Mesothelial cell of epicardium (in vitro differentiated cells): ENCODE measurements at places on chromosomes 13 and 19.

DNA sequence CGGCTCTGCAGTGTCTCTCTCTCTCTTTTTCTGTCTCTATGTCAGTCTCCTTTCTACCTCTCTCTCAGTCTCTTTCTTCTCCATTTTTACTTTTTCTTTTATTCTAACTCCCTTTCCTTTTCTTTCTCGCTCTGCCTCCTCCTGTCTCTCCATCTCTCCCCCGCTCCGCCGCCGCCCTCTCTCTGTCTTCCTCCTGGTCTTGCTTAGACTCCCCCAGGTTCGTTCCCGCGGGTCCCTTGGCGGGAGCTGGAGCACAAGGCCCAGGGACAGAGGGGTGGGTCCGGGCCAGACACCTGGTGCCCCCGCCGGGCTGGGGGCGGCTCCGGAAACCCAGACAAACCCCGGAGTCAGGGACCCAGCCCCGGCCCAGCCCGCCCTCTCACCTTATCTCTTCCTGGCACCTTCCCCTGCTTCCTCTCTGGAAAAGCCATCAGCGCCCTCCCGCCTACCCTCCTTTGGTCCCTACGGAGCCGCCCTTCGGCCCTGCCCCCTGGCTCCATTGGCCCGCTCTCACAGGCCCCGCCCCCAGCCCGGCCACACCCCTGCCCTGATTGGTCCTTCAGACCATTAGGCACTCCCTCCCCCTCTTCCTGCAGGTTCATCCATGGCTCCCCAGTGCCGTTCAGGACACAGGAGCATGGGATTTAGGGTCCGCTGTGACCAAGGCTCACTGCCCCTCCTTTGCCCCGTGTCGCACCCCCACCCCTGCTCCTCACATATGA lies 15.4 kb upstream of the NOP53 start:
- H3K36me3 ChIP-seq: peaks cover 22% of the 10 kb centered on the region
- no peaks in the 10 kb centered on the region for H3K27me3 ChIP-seq
- H3K27ac ChIP-seq: peak overlapping the region; percentile 94

DNA sequence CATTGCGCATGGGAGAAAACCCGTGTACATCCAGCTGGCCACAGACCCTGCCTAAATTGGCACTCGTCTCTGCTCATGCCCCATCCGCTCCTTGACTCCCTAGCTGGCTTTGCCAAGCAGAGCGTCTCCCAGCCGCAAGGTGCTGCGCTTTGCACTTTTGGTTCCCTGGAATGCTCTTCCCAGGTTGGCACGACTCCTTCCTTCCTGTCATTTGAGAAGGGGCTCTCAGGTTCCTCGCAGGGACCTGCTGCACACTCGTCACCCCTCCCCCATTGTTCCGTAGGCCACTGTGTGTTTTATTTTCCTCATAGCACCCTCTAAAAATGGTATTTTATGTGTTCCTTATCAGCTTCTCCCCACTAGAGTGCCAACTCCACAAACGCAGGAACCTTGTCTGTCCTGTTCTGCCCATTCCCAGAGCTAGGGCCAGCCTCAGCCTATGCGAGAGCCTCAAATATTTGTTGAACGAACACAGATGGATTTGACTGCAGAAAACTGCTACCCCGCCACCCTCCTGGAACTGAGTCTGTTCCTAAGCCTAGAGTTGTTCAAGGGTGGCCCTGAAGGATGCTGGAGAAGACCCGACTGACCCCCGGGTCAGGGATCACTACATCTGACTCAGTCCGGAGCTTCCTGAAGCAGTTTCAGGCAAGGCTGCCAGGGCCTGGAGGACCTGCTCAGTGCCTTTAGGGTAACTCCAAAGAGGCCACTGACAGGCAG lies 8.4 kb upstream of the CEBPA start:
- peaks cover 5% of the 10 kb centered on the region for H3K27me3 ChIP-seq
- DNase-seq: no peak
- H3K4me1 ChIP-seq: peaks cover 5% of the 10 kb centered on the region
- no peak overlapping the region for H3K4me3 ChIP-seq
- peak overlapping the region; percentile 23 for H3K27ac ChIP-seq

GRCh38 chr13:90403330-90404082 lies 944.0 kb upstream of the MIR17HG start:
- H3K27ac ChIP-seq: no peak overlapping the region
- H3K27me3 ChIP-seq: no peaks in the 10 kb centered on the region
- no peak overlapping the region for H3K4me3 ChIP-seq
- no peaks in the 10 kb centered on the region for H3K36me3 ChIP-seq

DNA sequence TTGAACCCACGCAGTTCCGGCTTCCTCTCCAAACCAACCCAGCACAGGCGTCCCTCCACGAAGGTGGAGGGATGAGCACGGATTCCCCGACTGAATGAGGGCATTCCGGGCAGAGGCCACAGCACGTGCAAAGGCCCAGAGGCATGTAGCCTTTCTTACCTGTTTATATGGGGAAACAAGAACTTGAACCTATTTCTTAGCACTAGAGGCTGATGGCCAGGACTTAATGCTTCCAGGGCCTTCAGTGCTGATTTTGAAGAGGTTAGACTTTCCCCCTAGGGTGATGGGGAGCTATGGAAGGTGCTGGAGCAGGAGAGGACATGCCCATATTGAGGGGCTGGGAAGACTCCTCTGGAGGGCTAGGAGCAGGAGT lies 2.0 kb downstream of the MAST3 start:
- H3K27me3 ChIP-seq: peaks cover 44% of the 10 kb centered on the region
- no peak overlapping the region for H3K27ac ChIP-seq
- H3K4me3 ChIP-seq: no peak overlapping the region
- DNase-seq: no peak
- peaks cover 7% of the 10 kb centered on the region for H3K4me1 ChIP-seq
- no peaks in the 10 kb centered on the region for H3K36me3 ChIP-seq

GRCh38 chr13:32845952-32846950 lies 170.0 kb upstream of the KL start:
- DNase-seq: no peak
- no peak overlapping the region for H3K4me3 ChIP-seq
- no peaks in the 10 kb centered on the region for H3K27me3 ChIP-seq
- H3K27ac ChIP-seq: peak overlapping the region; percentile 30

GRCh38 chr13:30376426-30377311 lies 45.6 kb upstream of the UBE2L5 start:
- H3K4me1 ChIP-seq: peaks cover 5% of the 10 kb centered on the region
- no peaks in the 10 kb centered on the region for H3K27me3 ChIP-seq
- DNase-seq: no peak
- H3K4me3 ChIP-seq: no peak overlapping the region

DNA sequence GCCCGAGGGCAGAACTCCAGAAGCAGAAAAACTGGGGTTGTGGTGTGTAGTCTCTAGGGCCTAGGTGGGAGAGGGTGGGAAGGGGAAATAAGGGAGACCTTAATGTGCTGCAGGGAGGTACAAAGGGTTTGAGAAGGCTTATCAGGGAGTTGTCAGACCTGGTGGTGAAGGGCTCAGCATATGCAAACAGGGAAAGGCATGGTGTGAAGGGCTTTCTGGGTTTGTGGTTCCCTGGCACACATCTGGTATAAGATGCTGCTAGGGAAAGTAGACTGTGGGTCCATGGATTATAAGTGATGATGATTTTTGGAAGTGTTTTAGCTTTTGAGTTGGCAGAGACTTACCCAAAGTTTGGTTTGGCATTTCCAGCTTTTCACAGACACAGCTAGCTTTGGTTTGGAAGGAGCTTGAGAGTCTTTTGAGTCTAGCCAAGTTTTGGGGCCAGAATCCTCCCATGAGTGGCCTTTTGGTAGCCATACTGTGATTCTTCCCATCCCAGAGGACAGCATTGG lies 2.2 kb downstream of the TRIM28 start:
- peaks cover 12% of the 10 kb centered on the region for H3K36me3 ChIP-seq
- H3K4me1 ChIP-seq: peaks cover 20% of the 10 kb centered on the region
- H3K27me3 ChIP-seq: peaks cover 20% of the 10 kb centered on the region
- H3K4me3 ChIP-seq: peak overlapping the region; percentile 97
- no peak for DNase-seq

DNA sequence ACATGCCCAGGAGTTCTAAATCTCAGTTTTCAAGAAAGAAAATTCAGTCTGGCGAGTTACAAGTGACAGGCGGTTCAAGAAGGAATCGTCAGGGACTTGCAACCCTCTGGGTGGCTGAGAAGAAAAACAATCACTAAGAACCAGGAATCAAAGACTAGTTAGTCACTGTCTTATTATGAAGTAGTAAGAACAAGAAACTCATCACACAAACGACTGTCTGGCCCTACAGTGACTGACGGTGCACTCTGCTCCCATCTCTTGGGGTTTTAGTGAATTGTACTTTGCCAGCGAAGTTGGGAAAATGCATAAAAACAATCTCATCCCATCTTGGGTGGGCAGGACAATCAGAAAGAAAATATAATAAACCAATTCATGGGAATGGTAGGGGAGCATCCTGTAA lies 63.7 kb upstream of the SACS start:
- no peaks in the 10 kb centered on the region for H3K27me3 ChIP-seq
- H3K4me3 ChIP-seq: no peak overlapping the region
- no peaks in the 10 kb centered on the region for H3K36me3 ChIP-seq
- no peak for DNase-seq
- H3K4me1 ChIP-seq: peaks cover 44% of the 10 kb centered on the region

GRCh38 chr13:66551128-66551527 lies 679.0 kb downstream of the PCDH9 start:
- no peaks in the 10 kb centered on the region for H3K27me3 ChIP-seq
- DNase-seq: no peak
- no peaks in the 10 kb centered on the region for H3K36me3 ChIP-seq
- no peak overlapping the region for H3K27ac ChIP-seq
- H3K4me3 ChIP-seq: no peak overlapping the region

GRCh38 chr13:98528663-98529064 lies 48.2 kb downstream of the STK24 start:
- H3K4me3 ChIP-seq: no peak overlapping the region
- no peak for DNase-seq
- H3K36me3 ChIP-seq: peaks cover 3% of the 10 kb centered on the region
- peaks cover 9% of the 10 kb centered on the region for H3K4me1 ChIP-seq
- H3K27me3 ChIP-seq: no peaks in the 10 kb centered on the region

GRCh38 chr19:51079481-51080110 lies 3.1 kb downstream of the KLK14 start:
- no peaks in the 10 kb centered on the region for H3K4me1 ChIP-seq
- no peaks in the 10 kb centered on the region for H3K36me3 ChIP-seq
- no peak for DNase-seq
- no peak overlapping the region for H3K4me3 ChIP-seq
- no peak overlapping the region for H3K27ac ChIP-seq
